ENCODE measurements at places on chromosomes 2 and 18.

- no peak for DNase-seq
These were observed 57.4 kb upstream of the LAPTM4A start for GRCh38 chr2:20108655-20109396.

DNA sequence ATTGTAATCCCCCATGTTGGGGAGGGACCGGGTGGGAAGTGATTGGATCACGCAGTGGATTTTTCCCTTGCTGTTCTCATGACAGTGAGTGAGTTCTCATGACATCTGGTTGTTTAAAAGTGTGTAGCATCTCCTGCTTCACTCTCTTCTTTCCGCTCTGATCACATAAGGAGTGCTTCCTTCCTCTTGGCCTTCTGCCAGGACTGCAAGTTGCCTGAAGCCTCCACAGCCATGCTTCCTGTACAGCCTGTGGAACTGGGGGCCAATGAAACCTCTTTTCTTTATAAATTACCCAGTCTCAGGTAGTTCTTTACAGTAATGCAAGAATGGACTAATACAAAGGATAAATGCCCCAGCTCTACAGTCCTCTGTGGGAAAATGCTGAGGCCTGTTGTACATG lies 437.5 kb upstream of the NXPH2 start:
- peak; percentile 7 for DNase-seq

DNA sequence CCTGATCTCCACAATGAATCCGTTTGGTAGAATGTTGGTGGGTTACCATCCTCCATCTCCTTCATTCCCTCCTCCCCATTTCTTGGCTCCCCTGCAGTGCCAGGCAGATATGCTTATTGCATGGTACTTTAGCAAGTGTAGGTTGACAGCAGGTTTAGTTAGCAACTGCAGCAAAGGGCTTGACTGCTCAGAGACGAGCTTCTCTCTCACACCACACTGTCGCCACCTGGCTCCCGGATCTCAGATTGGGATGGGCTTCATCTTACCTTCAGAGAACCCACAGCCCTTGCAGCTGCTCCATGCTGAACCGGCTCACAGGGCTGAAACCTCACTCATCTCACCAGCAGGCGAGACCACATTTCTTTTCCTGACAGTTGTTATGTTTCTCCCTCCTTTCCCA lies 88.8 kb downstream of the VWA3B start:
- DNase-seq = peak; percentile 27

DNA sequence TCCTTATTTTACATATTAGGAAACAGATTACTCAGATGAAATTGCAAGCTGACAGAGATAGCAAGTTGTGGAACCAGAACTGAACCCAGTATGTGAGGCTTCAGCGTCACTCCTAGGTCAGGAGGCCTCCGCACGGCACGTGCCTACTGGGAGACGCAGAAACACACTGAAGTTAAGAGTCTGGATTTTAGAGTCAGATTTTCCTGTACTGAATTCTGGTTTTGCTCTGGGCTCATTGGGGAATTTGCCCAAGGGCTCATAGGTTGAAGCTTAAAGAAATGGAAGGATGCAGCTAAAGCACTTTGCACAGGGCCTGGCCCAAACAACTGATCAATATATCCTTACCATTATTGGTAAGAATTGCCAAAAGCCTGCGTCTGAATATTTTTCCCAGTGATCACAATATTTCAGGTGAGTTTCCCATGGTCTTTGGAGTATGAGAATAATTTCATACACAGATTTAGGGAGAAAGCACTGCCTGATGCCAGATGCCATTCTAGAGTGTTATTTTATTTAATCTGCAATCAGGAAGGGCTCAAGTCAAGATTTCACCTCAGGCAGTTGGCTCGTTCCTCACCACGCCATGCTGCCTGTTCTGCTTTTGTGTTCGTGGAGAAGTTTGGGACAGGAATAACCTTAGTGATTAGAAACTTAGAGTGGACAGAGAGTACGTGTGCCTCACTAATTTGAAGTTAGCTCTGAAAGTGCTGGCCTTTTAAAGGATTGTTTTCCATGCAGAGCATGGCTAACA lies 331.9 kb downstream of the MYCN start:
- DNase-seq = no peak

- no peak for DNase-seq
These were observed 835.1 kb downstream of the RNF144A start for GRCh38 chr2:7752291-7752690.

GRCh38 chr2:95052307-95052706 lies 26.8 kb downstream of the MAL start:
- peak; percentile 89 for DNase-seq

DNA sequence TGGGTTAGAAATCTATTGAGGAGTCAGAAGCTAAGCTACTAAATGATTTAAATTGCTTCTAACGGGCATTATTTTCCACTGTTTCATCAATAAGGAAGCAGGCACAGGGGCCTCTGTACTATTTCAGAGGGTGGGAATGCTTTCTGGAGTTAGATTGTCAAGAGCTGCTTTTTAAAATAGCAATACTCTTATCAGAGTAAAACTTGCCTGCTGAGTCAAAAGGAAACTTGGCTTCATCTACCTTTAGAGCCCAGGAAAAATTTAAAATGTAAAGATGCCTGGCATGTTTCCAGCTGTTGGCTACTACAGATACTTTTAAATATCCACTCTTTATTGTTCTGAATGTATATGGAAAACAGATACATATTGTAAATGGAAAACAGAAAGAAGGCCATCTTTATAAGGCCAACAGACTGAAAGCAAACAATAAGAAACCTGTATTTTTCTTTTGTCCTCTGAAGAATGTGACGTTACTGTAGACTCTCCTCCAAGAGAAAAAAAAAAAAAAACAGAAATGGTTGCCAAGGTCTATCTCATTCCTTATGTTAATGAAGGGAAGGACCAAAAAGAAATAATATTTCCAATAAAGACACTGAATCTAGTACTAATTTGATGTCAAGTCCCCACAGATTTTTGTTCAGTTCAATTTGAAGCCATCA lies 79.1 kb downstream of the FIGN start:
- no peak for DNase-seq

DNA sequence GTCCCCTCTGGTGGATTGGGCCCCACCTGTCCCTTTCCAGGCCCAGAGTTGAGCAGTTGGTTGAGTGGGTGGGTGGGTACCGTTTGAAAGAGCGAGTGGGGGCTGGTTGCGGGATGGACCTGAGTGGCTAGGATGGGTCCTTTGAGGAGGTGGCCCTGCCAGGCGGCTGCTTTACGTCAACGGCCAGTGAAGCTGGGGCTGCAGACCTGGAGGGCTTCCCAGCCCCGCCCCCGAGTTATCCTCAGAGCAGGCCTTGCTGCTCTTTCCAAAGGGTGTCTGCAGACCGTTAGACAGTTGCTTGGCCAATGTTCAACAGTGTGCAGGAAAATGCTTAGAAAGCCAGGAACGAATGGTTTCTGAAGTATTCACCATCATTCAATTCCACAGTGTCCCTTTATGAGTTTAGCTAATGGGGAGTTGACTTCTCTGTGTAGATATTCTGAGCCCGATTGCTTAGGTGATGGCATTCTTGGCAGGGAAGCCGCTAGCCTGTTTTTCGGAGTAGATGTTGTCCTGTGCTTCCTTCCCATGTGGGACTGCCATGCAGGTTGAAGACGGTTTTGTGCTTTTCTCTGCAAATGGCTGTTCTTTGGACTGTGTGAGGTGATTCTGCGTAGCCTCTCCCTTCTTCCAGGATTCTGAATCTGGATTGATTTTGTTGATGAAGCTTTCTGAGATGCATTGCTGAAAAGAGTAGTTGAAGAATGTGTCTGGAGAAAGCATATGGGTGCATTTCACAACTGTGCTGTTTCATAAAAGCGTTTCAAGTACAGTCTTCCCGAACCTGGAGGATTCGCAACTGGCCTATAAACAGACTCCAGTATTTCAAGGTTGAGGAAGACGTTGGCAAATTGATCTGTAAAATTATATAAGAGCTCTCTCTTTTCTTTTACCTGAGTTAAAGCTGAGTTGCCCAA lies 45.8 kb downstream of the LDLRAD4 start:
- DNase-seq = no peak

- DNase-seq = no peak
These were observed 15.6 kb downstream of the ARHGEF33 start for GRCh38 chr2:38905251-38905650.

- no peak for DNase-seq
These were observed 28.2 kb upstream of the PRLH start for GRCh38 chr2:237538001-237538720.

GRCh38 chr2:241865957-241866789 lies 3.4 kb upstream of the RTP5 start:
- no peak for DNase-seq

GRCh38 chr18:79480171-79481045 lies 84.7 kb downstream of the NFATC1 start:
- DNase-seq = no peak

DNA sequence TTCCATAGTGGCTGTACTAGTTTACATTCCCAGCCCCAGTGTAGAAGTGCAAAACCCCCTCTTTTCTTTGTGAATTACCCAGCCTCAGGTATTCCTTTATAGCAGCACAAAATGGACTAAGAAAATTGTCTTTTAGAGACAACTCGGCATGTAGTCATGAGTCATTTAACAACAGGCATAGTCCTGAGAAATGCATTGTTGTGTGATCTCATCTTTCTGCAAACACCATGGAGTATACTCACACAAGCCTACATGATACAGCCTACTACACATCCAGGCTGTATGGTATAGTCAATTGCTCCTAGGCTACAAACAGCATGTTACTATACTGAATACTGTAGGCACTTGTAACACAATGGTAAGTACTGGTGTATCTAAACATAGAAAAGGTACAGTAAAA lies 44.4 kb upstream of the MBP start:
- DNase-seq = no peak

DNA sequence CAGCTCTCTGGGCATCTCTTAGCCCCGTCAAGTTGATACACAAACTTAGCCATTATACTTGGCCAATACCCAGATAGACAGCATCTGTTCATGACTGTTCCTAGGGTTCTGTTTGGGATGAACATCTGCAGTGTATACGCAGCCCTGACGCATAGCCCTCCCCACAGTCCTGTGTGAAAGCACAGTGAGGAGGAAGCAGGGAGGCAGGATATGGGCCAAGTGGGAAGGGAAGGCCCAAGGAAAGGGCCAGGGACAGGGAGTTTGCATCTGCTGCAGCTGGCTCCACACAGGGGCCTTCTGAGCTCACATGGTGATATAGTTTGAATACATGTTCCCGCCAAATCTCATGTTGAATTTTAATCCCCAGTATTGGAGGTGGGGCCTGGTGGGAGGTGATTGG lies 80.2 kb downstream of the CMPK2 start:
- no peak for DNase-seq

- DNase-seq = no peak
These were observed 560.2 kb upstream of the LRATD1 start for GRCh38 chr2:14072338-14072737.

DNA sequence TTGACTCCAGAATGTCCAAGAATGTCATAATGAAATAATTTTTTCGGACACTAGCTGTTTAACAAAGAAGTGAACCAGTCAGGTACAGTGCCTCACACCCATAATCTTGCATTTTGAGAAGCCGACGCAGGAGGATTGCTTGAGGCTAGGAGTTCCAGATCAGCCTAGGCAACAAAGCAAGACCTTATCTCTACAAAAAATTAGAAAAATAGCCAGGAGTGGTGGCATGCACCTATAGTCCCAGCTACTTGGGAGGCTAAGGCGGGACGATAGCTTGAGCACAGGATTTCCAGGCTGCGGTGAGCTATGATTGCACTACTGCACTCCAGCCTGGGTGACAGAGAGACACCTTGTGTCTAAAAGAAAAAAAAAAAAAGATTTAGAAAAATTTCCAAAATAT lies 235.8 kb upstream of the FN1 start:
- no peak for DNase-seq

GRCh38 chr2:124961132-124961531 lies 936.0 kb downstream of the CNTNAP5 start:
- no peak for DNase-seq

- no peak for DNase-seq
These were observed 38.4 kb upstream of the ZNF236 start for GRCh38 chr18:76783786-76784484.

- no peak for DNase-seq
These were observed 9.5 kb downstream of the USP40 start for GRCh38 chr2:233556881-233557736.

DNA sequence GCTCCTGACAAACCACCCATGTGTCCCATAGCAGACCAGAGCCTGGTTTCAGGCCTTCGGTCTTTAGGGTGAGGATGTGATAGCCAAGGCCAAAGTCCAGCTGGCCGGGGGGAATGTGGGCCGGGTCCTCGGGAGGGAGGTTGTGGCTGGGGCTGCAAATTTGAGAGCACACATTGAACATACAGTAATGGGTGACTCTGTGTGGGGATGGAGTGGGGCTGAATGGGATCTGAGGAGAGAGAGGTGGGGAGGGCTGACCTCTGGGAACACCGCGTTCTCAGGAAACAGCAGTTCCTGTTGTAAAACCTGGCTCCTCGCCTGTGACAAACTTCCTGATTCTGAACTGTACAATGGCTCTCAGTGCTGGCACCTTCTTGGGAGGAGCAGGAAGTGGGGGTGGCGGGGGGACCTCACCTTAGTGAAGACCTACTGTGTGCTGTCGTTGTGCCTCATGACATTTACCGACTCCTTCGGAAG lies 48.8 kb downstream of the MCFD2 start:
- DNase-seq = no peak

DNA sequence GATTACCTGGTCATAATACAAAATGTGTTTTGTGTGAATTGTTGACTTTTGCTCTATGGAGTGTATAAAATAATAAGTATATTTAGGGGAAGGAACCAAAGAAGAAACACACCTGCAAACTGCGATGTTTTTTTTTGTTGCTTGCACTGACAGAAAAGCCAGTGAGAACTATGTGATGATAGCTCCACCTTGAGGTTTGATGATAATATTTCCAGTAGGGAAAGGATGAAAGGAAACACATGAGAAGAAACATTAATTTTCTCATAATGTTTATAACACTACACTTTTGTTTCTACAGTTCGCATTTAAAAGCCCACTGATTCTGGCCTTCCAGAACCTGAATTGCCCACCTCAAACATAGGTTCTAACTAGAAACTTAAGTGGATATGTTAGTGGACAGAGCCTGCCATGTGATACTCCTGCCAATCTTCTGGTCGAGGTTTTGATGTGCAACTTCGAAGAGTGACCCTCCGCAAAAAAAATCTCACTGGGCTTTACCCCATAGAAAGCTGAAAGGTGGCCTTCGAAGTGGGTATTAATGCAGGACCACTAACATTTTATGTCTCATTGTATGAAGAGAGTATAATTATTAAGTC lies 476.4 kb upstream of the SPHKAP start:
- DNase-seq = peak; percentile 3

- DNase-seq = no peak
These were observed 68.5 kb downstream of the EPB41L3 start for GRCh38 chr18:5475267-5475666.

- no peak for DNase-seq
These were observed 98.9 kb downstream of the ABI2 start for GRCh38 chr2:203427061-203427460.

Data from NCI-H146 (cell line).